ENCODE measurements at places on chromosomes 5 and 9. TPM values are rescaled to one million over a fixed set of nuclear protein-coding genes. Genes with fewer than 3 reads are reported as not detected.

DNA sequence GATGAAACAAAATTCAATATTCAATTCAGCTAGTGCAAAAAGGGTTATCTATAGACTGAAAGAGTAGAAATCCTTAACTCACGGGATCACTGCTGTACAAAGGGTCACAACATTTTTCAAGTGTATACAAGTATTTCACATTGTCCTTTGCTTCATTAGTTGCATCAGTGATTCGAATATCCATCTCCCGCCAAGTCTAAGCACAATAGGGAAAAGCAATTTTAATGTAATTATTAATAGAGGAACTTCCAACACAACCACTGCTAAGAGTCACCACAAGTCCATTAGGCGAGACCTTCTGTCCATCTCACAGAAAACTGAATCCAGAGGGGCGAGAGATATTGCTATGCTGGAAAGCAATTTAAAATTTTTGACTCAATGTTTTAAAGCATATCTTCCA lies 27.4 kb downstream of the DNAH5 start:
- DNase-seq, result no peak

GRCh38 chr5:25415970-25416369 lies 771.2 kb upstream of the CDH10 start:
- DNase-seq, result no peak

GRCh38 chr9:26955222-26955903 lies 849 bp upstream of the IFT74 start:
- no peak for DNase-seq

Gene NEUROG1
- not detected for polyA plus RNA-seq

- no peak for DNase-seq
These were observed 69.4 kb upstream of the LHFPL2 start for GRCh38 chr5:78717674-78718584.

All from keratinocyte (primary cell).